ENCODE measurements at places on chromosomes 1 and 21.
A peak's percentile ranks its signal among the peaks of the same experiment; 100 is the strongest.

GRCh38 chr1:8752411-8752810 lies 65.0 kb downstream of the RERE start:
- DNase-seq: no peak

DNA sequence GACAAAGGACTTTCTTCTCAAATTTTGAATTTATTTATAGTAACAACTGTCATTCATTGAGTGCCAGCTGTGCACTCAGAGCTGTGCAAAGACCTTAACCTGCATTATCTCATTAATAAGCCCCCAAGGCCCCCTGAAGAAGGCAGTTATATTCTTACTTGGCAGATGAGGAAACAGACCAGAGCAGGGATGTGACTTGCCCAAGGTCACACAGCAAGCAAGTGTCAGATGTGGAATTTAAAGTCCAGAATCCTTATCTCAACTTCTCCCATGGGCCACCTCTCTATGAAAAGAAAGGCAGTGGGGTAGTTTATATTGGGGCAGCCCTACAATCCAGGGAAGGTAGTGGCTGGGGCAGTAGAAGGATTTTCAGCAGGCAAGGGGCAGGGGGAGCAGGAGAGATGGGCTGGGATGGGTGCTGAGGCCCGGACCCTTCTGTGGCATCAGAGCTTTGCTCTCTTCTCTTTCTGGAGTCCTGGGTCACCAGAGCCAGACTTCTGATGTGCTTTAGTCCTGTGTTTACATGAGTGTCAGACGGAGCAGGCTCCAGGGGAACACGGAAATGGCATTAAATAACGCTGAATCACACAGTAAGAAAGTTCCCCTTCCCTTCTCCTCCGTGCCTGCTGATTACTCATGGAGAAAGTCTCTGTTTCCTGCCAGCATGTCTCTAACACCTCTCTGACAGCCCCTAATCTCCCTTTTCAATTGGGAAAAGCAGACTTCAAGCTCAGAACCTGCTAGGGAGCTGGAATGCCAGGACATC lies 39.5 kb downstream of the EPHB2 start:
- no peak for DNase-seq

DNA sequence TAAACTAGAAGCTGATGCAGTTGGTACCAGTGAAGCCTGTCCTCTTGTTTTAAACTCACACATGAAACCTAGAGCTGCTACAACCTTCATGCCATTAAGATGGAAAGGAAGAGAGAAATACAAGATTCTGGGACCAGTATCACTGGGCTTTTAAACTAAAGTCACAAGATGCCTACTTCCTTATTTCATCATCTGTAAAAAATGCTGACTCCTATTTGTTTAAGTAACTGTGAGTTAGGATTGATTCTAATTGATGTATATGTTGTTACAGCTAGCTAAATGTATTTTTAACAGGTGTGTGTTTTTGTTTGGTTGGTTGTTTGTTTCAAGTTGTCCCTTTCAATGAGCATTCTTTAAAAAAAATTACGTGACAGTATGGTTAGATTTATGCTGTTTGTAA lies 833.3 kb upstream of the PRMT6 start:
- no peak for DNase-seq

GRCh38 chr1:228007801-228008341 lies 1.1 kb downstream of the WNT3A start:
- DNase-seq: no peak

DNA sequence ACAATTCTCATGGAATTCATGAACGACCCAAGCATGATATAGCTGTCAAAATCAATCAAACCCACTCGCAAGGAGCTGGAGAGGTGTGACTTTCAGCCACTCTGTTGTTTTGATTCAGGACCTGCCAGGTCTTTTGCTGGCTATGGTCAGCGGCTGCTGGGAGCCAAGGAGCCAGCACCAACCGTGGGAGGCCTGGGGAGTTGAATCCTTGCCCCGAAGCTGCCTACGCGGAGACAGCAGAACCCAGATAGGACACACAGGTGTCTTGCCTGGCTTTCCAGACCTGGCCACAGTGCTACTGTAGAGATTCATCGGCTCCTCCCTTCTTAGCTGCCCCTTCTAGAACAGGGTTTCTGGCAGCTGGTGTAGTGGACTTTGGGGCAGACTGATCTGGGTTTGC lies 42.7 kb downstream of the ZSCAN20 start:
- no peak for DNase-seq

GRCh38 chr1:84174051-84174556 lies 30.0 kb downstream of the PRKACB start:
- no peak for DNase-seq

DNA sequence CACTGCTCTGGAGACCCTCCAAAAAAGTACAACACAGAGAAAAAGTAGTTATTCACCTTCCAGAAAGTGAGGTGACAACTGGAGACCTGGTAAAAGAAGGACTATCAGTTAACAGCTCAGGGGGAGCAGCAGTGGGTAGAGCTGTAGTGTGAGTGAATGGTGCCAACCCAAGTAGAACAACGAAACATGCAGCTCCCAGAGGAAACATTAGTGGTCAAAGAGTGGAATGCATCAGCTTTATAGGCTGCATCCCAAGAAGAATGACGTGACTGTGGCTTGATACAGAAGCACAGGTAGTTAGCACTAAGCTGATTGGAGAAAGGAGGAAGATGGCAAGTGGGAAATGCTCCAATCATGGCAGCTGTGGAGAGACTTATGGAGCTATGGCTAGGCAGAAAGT lies 275.7 kb upstream of the CAMK1G start:
- DNase-seq: no peak

- peak; percentile 35 for DNase-seq
Observed at GRCh38 chr1:57616921-57617320, 193.1 kb upstream of the DAB1 start.

GRCh38 chr1:12422488-12422887 lies 192.7 kb downstream of the VPS13D start:
- no peak for DNase-seq

DNA sequence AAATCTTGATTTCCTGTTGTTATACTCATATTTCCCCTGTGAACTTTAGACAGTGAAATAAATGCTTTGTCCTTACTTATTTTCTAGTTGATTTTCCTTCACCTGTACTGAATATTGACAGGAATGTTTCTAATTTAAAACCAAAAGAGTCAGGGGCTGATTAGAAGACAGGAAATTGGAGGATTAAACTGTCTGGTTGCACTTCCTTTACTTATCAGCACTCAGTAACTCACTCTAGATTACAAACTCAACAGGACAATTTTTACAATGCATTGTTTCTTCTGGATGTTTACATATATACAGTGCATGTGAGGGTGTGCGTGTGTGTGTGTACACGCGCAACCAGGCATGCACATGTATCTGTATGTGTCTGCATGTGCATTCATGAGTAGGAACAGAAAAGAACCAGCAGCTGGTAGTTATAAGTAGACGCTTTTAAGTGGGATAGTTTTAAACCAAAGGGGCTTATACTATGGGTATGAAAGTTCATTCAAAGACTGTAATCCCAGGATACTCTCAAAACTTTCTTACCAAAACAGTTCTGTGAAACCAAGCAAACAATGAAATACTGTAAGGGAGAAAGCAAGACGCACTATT lies 212.0 kb upstream of the NFIA start:
- no peak for DNase-seq

GRCh38 chr21:35920436-35920835 lies 139.9 kb downstream of the SETD4 start:
- no peak for DNase-seq

DNA sequence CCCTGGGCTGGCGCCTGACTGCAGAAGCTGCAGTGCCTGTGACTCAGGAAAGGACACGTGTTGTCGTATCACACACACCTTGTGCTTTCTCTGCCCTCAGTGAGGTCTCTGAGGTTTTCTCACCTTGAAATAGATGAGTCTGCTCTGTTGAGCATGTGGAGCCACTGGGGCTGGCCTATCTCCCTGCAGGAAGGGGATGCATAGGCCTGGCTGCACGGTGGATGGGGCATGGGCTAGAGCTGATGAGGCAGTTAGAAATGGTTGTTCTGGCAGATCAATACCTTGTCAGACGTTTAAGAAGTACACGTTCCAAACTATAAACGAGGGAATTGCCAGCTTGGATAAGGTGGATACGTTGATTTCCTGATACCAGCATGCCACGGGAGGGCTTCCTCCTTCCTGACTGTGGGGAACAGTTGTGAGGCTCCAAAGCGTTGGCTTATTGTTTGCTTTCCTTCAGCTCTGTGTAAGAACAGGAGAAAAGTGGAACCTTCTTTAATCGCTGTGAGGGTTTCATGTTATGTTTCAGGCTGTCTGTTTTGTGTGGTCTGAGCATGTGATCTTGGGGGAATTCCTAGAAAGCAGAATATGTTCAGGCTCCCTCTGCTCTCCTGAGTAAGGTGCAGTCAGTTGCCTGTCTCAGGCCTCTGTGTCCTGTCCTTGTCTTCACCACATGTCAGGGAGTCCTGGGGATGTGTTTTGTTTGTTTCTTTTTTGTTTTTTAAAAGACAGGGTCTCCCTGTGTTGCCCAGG lies 44.8 kb downstream of the PCNT start:
- DNase-seq: no peak

DNA sequence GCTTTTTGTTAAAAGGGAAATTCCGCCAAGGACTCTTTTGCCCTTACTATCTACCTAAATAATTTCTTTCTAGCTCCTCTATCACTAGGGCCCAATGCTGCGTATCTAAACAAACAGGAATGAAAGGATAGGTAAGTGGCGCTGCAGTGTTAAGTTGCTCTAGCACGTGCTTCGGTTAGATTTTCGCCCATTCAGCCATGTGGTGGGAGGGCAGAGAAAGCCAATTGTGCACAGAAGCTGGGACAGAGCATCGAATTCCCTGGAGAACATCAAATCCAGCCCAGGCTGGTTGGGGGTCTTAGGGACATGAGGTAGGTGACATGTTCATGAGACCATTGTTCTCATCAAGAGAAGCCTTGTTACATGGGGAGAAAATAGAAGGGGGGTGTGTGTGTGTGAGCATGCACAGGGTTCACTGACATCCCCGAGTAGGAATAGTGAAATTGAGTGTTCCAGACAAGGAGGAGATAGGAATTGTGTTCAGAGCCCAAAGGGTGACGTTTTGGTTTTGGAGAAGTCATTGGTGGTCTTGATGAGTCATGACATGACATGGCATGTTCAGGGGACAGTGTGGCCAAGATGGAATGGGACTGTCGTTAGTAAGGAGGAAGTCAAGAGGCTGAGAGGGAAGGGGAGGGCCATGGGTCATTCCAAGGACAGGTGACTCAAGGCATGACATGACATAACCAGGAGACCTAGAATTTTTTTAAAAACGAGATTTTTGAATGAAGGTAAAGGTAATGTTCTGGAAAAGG lies 107.1 kb downstream of the TLR5 start:
- DNase-seq: no peak

DNA sequence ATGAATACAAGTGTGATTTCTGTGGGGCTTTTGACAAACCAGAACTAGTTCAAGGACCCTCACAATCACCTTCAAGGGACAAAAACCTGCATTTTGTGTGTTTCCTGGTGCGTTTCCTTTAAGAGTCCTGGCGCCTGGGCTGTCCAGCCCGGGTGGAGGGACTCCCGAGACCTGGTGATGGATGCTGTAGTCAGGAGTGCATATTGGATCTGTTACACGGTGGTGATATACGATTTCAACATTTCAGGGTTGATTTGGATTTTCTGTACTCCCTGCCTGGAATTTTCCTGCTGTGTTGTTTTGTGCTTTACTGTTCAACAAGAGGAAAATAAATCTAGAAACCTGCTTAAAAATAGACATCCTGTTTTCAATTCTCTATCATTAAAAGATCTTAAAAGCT lies 162.0 kb downstream of the KIF26B start:
- no peak for DNase-seq

DNA sequence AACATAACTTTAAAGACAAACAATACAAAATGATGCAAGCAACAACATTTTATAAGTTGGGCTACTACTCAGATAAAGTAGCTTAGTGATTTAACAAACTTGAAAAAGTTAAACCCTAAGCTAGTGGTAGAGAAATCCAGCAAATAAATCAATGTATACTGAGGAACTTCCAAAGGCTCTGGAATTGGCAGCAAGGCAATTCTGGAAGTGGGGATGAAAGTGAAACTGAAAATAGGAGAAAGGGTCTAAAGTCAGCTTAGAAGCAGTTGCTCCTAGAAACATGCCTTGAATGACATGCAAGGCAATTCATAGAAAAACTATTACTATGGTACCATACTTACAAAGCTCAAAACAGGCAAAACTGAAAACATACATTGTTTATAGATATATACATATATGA lies 90.0 kb upstream of the CAMK1G start:
- no peak for DNase-seq

- DNase-seq: no peak
Observed at GRCh38 chr1:93653656-93654055, 28.0 kb downstream of the BCAR3 start.

DNA sequence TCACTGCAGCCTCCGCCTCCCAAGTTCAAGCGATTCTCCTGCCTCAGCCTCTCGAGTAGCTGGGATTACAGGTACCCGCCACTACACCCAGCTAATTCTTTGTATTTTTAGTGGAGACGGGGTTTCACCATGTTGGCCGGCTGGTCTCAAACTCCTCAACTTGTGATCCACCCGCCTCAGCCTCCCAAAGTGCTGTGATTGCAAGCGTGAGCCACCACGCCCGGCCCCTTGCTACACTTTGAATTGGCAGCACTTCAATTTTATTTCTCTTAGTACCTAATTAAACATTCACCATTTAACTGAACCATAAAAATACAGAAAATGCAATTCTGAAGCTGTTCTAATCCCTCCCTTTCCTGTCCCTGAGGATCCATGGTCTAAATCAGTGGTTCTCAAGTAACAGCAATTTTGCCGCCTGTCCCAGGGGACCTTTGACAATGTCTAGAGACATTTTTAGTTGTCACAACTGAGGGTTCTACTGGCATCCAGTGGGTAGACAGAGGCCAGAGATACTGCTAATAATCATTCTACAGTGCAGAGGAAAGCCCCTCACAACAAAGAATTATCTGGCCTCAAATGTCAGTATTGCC lies 4.3 kb upstream of the BCL2L15 start:
- DNase-seq: no peak

DNA sequence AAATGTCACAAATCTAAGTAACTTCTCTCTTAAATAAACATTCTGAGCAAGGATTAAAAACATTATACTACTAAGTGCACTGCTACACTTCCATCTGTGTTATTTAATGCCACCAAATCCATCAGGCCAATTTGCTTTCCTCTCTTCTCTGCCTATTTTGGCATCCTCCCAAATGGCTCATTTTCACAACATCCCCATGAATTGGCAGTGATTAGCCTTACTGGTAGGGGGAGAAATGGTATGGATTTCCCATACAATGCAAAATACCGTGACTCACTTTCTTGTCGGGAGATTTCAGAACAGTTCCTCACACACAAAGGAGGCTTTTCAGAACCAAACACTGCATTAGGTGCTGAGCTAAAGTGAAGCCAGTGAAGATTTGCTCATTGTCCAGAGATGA lies 195.7 kb downstream of the MIS18A start:
- no peak for DNase-seq
